ENCODE measurements at places on chromosomes 7 and 10.

GRCh38 chr7:72337390-72338167, 74.6 kb downstream of the CALN1 start:
- no peak for DNase-seq

- peak; percentile 76 for DNase-seq
Observed at GRCh38 chr7:70143075-70144044, 545.1 kb downstream of the AUTS2 start.

GRCh38 chr7:22669692-22670421, 57.1 kb upstream of the IL6 start:
- DNase-seq, result no peak

DNA sequence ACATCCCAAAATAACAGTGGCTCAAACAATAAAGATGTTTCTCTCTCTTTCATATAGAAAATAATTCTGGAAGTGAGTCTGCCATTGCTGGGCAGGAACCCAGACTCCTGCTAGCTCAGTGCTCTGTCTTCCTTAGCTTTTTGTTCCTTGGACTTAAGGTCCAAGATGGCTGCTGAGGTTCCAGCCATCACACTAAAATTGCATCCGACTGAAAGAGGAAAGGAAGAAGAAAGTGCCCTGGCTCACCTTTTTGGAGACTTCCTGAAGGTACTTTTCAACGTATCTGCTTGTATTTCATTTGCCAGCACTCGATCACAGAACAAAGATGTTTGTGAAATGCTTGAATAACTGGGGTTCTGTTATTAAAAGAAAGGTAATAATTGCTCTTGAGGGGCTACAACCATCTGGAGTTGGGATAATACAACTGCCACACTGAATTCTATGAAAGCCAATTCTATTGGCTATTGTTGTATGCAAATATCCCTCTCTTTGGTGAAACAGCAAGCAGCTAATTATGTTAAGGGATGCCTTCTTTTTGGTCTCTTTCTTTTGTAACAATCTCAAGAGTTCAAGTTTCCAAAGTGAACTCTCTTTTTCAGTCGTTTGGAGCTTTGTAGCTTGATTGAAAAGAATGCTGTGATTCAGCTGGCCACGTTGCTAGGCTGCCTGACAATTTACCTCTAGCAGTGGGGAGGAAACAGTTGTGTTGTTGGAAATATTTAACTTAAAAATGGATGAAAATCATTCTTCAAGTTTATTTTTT, 83.9 kb downstream of the BAMBI start:
- DNase-seq, result no peak

GRCh38 chr7:146054909-146055308, 61.7 kb upstream of the CNTNAP2 start:
- peak; percentile 4 for DNase-seq

DNA sequence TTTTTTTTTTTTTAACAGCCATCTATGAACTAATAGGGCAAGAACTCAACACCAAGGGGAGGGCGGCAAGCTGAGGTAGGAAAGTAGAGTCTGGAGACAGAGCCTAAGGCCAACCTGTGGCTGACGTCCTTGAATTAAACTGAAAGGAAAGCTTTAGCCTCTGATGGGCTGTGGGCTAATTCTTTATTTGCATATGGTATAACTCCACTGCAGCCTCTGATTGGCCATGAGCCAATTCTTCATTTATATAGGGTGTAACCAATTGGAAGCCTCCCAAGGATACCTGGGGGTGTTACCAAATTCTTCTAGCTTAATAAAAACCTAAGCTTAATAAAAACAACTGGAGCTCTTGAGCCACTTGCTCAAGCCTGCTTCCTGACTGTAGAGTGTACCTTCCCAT, 10.3 kb downstream of the TYW1 start:
- DNase-seq, result no peak

DNA sequence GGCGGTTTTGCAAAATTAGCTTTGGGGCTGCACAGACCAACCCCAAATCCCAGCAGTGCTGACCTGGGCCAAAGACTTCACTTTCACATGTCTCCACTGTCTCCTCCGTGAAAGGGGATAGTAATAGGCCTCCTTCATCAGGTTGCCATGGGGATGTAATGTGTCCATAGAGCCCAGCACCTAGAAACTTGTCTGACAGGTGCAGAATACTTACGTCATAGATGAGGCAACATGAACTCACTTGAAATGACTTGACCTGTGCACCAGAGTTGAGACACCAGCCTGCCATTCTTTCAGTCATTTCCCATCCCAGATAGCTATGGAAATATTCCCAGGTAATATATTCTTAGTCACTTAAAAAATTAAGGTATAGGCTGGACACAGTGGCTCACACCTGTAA, 94.2 kb downstream of the INSYN2A start:
- no peak for DNase-seq

- no peak for DNase-seq
Observed at GRCh38 chr7:47049234-47049774, 532.6 kb downstream of the TNS3 start.

DNA sequence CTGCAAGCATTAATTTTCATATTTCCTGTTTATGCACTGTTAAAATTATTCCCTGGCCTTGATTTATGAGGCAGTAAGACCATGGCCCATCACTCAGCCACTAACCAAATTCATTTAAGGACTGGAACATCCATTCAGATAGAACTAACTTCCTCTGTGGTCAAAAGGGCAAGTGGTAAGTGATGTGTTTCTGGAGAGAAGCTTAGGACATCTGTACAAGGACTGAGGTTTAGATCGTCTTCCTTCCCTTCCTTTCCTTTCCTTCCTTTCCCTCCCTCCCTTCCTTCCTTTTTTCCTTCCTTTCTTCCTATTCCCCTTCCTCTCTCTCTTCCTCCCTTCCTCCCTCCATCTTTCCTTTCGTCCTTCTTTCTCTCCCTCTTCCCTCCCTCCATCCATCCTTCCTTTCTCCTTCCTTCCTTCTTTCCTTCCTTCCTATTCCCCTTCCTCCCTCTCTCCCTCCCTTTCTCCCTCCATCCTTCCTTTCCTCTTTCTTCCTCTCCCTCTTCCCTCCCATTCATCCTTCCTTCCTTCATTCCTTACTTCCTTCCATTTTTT, 1019.4 kb downstream of the TYW1 start:
- no peak for DNase-seq

DNA sequence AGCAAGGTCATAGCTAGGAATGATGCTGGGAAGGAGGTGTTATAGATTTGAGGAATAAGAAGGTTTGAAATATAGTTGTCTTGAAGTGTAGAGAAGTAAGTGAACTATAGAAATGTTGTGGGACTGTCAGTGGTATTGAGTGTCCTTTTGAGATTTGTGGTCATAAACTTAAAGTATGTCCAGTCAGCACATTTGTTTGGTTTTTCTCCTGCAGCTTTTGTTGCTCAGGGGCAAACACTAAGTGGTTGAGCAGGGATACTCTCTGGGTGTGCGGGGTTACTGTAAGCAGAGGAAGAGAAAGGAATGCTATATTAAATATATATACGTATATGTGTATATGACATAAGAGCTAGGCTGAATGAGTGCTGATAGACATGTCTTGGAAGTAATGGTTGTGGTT, 67.1 kb downstream of the HECTD2 start:
- no peak for DNase-seq

DNA sequence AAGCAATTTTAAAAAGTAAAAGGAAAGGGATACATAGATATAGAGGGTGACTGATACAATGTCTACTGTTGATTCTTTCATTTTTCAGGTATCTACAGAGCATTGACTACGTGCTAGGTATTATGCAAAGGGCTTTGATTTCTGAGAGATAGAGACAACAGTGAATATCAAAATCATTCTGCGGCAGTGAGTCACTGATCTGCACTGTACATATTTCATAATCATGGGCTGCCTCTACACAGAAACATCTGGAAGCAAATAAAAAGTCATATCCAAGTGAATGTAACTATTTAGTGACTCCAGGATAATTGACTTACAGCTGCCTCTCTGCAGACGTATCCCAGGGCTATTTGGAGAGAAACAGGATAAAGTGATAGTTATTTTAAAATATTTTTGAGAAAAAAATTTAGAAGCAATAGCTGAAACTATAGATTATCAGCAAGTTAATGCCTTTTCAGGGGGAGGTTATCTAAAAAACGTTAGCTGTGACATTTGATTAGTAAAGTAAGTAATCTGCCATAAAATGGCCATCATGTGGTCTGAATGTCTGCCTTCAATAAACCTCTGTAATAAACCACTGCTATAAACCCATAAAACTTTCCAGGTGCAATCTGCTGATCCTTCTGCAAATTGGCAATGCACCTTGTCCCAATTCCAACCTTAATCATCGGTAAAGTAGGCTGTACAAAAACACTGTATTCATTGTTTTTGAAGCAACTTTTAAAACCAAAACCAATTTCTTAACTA, 43.7 kb downstream of the CPXM2 start:
- no peak for DNase-seq

GRCh38 chr10:18196806-18197550, 56.8 kb downstream of the CACNB2 start:
- no peak for DNase-seq

DNA sequence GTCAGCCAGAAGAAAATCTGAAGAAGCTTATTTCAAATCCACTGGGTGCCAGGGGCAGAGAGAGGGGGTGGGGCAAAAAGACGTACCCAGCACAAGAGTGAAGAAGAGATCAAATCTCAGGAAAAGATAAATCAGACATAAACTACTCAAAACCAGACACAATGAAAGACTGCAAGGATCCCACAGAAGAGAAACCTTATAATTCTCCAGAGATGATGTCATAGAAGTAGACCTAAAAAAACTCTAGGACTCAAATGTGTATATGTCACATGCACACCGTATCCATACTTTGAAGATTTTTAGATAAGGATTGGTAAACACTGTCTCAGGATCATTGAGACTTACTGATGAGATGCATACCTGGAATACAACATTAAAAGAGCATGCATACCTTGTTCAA, 98.5 kb upstream of the PIK3CG start:
- no peak for DNase-seq

- no peak for DNase-seq
Observed at GRCh38 chr7:41869091-41869490, 166.2 kb upstream of the INHBA start.

DNA sequence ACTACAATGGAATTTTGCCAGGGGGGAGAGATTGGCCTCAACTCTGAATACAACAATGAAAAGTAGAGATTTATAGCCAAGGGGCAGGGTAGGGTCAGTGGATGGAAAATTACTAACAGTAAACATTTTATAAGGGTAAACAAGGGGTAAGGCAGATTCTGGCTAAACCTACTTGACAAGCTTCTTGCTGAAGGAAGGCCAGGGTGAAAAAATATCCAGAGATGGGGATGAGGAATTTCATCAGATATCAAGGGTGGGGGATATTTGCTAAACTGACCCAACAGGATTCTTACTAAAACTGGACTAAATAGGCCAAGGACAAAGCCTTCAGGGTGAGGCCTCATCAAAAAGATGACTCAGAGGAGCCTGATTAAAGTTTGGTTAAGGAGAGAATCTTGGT, 156.3 kb downstream of the RTKN2 start:
- no peak for DNase-seq

DNA sequence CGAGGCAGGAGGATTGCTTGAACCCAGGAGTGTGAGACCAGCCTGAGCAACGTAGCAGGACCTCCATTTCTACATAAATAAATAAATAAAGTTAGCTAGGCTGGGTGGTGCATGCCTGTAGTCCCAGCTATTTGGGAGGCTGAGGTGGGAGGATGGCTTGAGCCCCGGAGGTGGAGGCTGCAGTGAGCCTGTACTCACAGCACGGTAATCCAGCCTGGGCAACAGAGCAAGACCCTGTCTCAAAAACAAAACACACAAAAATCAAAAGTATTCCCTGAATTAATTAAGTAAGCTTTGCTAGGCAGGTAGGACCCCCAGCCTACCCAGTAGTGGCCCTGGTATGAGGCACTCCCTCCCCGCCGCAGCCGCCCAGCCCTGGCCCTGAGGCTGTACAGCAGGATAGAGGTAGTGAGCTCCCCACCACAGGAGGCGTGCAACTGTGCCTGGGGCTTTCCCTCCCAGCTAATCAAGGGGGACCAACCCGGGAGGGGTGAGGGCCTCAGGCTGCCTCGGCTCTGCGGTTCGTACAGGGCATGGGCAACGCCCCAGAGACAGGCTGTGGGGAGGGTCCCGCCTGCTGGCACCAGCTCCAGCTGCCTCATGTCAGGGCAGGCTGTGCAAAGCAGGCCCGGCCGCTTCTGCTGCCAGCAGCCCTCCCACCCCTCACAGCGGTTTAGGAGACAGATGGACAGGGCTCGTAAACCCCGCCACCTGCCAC, 1.0 kb upstream of the CYP2W1 start:
- no peak for DNase-seq

DNA sequence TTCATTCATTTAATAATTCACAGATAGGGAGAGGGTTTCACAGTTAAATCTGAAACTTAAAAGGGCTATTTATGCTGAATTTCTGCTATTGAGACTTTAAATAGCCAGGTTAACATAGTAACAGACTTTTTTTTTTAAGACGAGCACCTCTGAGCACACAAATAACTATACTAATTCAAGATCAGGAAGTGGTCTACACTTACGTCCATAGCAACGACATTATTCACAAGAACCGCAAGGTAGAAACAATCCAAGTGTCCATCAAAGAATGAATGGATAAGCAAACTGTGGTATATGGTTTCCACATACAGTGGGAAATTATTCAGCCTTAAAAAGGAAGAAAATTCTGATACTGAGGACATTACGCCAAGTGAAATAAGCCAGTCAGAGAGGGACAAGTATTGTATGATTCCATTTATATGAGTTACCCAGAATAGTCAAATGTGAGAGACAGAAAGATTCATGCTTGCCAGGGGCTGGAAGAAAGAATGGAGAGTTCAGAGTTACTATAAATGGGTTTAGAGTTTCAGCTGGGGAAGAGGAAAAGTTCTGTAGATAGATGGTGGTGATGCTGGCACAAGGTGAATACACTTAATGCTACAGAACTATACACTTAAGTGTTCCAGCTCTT, 140.3 kb upstream of the LAMB4 start:
- DNase-seq, result no peak

GRCh38 chr7:108308903-108309302, 147.3 kb downstream of the NRCAM start:
- DNase-seq, result no peak

- no peak for DNase-seq
Observed at GRCh38 chr7:41333511-41333910, 369.4 kb downstream of the INHBA start.

- no peak for DNase-seq
Observed at GRCh38 chr10:46198516-46198915, 88.3 kb upstream of the ANTXRL start.

DNA sequence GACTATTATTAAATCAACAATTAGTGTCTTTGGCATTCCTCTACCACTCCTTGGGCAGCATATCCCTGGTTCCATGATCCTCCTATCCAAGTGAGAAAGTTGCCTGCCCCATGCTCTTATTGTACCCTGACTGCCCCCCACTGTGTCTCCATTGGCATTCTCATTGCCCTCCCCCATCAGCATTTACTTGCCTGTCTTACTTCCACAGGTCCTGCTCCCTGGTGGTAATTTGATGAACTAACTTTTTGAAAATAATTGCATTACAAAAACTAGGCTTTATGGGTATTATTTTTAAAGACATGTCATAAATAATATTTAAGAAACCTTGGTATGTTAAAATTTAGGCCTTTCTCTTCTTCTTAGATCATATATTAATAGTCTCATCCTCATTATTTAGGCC, 346.4 kb downstream of the PCLO start:
- no peak for DNase-seq

DNA sequence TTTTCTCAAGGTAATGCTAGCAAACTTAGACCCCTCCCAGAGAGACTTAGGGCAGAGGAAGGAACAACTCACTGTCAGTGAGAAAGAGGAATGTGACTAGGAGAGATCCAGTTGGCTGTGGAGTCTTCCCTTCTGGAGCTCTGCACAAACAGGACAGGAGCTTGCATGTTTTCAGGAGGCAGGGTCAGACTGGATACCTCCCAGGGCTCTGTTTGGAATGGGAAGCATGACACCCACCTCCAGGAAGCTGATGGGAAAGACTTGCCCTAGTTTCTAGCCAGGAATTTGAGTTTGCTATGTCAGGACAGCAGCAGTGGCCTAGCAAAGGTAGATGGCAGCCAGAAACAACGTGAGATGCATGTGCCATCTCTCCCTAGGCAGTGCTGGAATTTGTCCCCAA, 40.6 kb downstream of the GHRHR start:
- no peak for DNase-seq

All from NCI-H2081 (cell line).